ENCODE measurements at places on chromosomes 1 and 21.

- no peak for DNase-seq
Measured at GRCh38 chr21:27268290-27268689, 301.4 kb upstream of the ADAMTS5 start.

GRCh38 chr21:37165586-37165985 lies 92.5 kb downstream of the TTC3 start:
- DNase-seq: no peak

- DNase-seq: no peak
Measured at GRCh38 chr1:215055281-215055935, 27.1 kb upstream of the KCNK2 start.

- DNase-seq: no peak
Measured at GRCh38 chr1:41650028-41650880, 165.8 kb upstream of the EDN2 start.

- no peak for DNase-seq
Measured at GRCh38 chr1:34213956-34214355, 37.2 kb downstream of the C1orf94 start.

DNA sequence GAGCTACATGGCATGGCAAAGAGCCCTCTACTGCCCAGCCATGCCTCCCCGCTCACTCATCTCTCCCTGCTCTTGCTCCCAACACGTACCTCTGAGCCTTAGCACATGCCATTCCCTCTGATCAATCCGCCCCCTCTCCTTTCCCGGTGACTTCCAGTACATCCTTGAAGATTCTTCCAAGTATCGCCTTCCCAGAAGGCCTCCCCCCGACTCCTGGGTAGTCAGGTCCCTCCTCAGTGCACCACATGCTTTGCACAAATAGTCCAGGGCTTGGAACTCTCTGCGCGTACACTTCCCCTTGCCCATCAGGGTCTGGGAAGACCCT lies 77.0 kb upstream of the IFFO2 start:
- no peak for DNase-seq

Measured in NCI-H1694 (cell line).